Central memory CD4-positive, alpha-beta T cell (primary cell): ENCODE measurements at places on chromosomes 5 and 9.

- no peak for DNase-seq
Observed at GRCh38 chr9:23811633-23812032, 14.4 kb downstream of the ELAVL2 start.

GRCh38 chr5:132751444-132751843 lies 4.2 kb downstream of the CCNI2 start:
- no peak for DNase-seq

- DNase-seq: no peak
Observed at GRCh38 chr9:36290996-36291395, 32.7 kb upstream of the GNE start.

GRCh38 chr9:115665519-115665918 lies 488.1 kb upstream of the PAPPA start:
- DNase-seq: no peak

- DNase-seq: no peak
Observed at GRCh38 chr5:123007182-123007581, 29.3 kb downstream of the PPIC start.

DNA sequence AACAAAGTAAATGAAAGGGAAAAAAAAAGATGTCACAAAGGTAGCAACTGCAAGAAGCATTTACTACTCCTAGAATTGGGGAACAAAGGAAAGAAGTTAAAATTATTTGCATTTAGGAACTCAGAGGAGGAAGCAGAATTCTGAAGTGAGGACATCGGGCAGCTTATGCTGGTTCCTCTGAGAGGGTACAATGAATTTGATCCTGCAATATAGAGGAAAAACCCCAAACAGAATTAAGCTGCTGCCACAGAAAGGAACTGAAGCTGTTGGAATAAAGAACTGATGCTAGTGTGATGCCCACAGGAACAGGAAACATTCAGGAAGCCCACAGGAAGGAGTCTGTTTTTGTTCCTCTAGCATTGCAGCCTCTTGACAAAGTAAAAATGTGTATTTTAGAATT lies 22.3 kb upstream of the TBCA start:
- no peak for DNase-seq

DNA sequence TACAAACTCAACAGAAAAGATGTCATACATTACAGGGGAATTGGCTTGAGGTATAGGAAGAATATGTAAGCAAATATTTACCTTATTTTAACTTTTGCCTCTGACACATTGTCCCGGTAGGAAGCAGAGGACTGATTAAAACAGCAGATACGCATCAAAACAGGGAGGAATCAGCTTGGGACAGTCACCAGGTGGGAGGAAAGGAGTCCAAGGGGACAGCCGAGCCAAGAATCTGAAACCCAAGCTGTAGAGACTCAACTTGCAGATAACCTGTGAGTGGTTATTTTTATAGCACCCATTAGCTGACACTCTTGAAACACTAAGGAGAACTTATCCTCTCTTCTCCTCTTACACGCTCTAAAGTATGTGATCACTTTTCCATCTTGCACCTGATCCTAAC lies 22.3 kb downstream of the PDZD2 start:
- no peak for DNase-seq

DNA sequence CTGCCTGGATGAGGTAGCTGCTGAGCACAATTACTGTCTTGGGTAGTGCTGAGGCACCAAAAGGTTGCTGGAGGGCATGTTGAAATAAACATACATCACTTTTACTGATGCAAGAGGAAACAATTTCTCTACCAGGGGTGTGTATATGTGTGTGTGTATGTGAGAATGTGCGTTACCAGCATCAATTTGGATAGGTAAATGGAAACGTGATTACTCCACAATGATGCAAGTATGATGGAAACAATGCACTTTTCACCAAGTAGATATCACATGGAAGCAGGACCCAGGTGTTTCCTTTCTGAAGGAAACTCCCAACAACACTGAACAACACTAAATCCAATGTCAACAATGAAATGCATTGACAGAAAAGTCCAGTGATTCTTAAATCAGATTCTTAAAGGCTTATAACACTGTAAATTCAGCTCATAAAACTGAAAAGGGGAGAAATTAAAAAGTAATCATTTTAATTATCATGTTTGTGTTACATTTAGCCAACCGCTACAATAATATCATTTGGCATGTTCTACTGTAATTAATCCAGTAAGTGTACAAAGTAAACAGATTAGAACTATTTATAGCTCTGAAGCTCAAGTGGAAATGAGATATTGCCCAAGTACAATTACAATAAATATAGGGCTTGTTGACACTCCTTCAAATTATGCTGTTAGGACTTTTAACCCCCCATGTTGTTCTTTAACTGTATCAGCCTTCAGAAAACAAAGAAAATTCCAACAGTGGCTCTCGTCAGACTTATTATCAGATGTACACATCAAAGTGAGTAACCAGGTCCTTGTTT lies 25.3 kb downstream of the YIPF5 start:
- DNase-seq: no peak

GRCh38 chr5:107948377-107948776 lies 277.6 kb upstream of the EFNA5 start:
- no peak for DNase-seq

GRCh38 chr5:147906326-147907095 lies at the start of gene C5orf46:
Gene C5orf46 (minus strand): TSS chr5:147906538. CDS start chr5:147906501, 37 bp downstream.
- no peak for DNase-seq

DNA sequence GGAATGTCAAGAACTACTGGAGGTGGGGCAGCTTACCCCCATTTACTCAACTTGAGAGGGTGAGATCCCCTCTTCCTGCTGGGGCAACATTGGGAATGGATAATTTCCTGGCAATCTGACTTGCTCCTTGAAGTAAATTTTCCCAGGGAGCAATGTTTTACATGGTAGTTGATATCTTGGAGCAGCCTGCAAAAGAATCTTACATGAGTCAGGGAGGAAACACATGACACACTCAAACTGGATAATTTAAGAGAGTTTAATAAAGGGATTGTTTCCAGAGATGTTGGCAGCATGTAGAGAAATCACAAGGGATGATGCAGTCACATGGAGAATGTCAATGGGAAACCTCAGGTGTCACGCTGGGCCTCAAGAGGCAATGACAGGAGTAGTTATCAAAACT lies 212.5 kb downstream of the GAS1 start:
- DNase-seq: no peak

GRCh38 chr5:176902911-176903664 lies 3.9 kb upstream of the HK3 start:
- DNase-seq: no peak

- no peak for DNase-seq
Observed at GRCh38 chr9:79973627-79974026, 401.9 kb downstream of the TLE4 start.

DNA sequence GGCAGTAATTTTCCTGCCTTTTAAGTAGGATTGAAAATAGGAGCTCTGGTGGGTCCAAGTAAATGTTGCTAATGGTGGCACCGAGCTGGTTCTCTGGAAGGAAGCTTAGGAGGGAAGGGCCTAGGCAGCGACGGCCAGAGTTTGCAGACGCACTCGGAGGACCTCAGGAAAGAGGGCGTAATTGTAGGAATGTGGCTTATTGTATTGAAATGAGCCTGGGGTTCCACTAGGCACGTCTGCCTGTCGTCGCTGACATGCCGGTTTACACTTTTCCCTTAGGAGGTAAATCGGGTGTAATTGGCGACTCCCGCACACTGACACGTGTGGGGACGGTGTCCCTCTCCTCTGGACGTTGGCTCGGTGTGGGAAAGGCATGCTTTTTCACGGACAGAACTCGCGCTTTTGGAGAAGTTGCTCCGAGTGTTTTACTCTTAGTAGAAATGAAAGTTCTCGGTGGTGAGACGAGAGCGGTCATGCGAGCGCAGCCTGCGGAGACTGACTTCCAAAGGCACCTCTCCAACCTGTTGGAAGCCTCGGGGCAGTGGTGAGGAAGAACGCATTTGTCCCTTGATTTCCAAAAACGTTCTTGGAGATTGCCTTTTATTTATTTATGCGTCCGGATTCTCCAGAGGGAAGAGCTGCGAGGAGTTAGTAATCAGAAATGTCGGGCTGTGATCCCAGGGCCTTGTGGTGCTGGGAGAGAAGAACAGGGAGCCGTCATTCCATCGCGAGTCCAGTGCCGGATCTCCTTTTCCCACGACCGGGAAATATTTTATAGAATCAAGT lies 1.3 kb downstream of the NR4A3 start:
- peak; percentile 26 for DNase-seq

DNA sequence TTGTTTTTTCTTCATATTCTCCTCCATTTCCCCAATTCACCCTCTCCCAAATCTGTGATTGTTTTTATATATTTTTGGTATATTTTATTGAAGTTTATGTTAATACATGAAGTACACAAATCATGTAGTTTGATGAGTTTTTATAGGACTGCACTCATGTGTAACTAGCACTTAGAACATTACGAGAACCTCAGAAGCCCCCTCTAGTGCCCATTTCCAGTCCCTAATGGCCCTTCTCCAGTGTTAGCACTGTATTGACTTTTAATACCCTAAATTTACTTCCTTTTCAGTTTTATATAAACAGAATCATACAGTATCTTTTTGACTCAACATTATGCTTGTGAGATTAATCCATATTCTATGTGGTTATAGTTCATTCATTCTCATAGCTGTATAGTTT lies 18.5 kb upstream of the FKTN start:
- DNase-seq: no peak

GRCh38 chr5:103464835-103465484 lies 97.6 kb downstream of the NUDT12 start:
- no peak for DNase-seq

- DNase-seq: no peak
Observed at GRCh38 chr5:167346461-167346860, 945.0 kb upstream of the WWC1 start.

- no peak for DNase-seq
Observed at GRCh38 chr5:170442921-170443320, 53.8 kb upstream of the KCNMB1 start.

DNA sequence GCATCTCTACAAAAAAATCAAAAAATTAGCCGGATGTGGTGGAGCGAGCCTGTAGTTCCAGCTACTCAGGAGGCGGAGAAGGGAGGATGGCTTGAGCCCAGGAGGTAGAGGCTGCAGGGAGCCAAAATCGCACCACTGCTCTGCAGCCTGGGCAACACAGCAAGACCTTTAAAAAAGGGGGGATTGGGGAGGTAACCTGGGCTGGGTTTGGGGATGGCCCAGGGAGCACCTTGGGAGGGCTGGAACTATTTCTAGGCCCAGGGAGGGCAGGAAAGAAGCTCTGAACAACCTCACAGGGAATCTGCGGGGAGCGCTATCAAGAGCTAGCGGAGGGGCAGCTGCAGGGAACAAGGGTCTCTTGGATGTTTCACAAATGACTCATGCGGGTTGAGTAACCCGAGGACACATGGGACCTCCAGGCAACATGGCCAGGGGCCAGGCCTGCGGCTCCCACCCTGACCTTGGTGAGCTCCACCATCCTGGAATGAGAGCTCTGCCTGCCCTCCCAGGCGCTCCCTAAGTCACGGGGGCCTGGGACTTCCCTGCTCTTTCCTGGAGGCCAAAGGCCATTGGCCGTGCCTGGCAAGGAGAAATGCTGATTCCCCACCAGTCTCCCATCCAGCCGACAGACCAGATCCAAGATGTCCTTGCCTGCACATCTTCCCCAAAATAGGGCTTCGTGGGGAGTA lies 23.4 kb downstream of the SARDH start:
- DNase-seq: no peak

DNA sequence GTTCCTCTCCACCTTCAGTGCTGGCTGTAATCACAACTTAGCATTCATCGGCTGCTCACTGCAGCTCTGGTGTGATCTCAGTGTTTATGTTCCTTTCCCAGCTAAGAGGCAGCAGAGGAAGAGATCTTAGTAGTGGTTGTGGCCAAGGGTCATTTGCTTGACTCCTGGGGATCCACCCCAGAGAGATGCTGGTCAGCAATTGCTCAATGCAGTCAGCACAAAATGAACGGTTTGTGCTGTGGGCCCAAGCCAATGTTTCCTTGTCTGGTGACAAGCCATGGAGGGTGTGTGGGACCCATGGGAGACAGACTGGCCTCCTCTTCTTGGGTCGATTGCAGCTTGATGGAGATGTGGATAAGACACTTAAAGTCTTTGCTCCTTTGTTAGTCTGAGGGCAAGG lies 16.1 kb upstream of the FRMD3 start:
- no peak for DNase-seq

DNA sequence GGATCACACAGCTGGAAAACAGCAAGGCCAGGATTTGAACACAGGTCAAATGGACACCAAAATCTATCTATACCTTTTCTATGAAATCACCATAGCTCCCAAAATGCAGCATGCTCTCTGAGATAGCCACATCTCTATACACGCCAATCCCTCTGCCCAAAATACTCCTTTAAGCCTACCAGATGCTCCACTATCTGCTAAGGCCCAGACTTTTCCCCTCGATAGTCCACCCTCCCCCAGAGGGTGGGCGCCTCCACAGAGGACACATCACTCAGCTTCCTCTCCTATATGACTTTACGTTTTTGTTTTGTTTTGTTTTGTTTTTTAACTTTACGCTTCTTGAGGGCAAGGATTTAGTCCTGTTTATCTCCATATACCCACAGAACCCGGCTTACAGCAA lies 46.8 kb downstream of the MTMR12 start:
- DNase-seq: no peak

DNA sequence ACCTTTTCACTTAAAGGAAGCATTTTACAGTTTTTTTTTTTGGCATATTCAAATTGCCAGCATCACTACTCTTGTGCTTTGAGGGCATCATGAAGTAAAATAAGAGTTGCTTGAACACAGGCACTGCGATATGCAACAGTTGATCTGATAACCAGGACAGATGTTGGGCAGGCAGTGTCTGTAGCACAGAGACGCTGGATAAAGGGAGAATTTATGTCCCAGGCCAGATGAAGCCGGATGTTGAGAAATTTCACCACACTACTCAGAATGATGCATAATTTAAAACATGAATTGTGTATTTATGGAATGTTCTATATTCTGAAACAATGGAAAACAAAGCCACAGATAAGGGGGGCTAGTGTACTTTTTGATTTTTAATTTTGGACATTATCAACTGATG lies 71.4 kb downstream of the SLC12A2 start:
- DNase-seq: no peak

GRCh38 chr9:128340691-128341434 lies 536 bp downstream of the SLC27A4 start:
- no peak for DNase-seq

- DNase-seq: no peak
Observed at GRCh38 chr9:124613849-124614248, 106.7 kb upstream of the NR5A1 start.

- peak; percentile 28 for DNase-seq
Observed at GRCh38 chr9:93955111-93955980, at the start of gene BARX1. Gene BARX1 (minus strand): TSS chr9:93955355. CDS start chr9:93955146, 209 bp downstream.

DNA sequence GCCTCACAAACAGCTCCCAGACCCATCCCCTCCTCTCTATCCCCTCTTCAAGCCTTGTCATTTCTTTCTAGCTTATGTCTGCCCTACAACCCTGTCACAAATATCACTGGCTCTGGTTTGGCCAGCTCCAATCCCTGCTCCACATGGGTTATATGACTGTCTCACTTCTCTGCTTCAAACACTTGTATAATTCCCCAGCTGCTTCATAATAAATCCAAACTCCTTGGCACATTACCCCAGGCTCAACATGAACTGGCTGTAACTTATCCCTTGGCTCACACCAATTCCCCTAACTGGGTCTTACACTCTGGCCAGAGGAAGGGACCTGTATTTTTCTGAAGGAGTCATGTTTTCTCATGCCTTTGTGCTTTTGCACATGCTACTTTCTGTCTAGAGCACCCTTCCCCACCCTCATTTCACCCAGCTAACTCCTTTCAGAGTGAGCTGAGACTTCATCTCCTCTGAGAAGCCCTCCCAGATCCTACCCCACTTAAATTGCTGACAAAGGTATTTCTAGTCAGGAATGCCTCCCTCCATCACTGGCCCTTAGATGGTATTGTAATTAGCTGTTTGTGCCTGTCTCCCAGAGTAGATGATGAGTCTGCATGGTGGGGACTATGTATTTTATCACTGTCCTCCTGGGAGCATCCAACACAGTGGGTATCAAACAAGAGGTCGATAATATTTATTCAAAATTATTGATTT lies 5.3 kb downstream of the PRXL2C start:
- no peak for DNase-seq
